ENCODE measurements at places on chromosomes 7 and 10. TPM values are rescaled to one million over a fixed set of nuclear protein-coding genes. Genes with fewer than 3 reads are reported as not detected.

DNA sequence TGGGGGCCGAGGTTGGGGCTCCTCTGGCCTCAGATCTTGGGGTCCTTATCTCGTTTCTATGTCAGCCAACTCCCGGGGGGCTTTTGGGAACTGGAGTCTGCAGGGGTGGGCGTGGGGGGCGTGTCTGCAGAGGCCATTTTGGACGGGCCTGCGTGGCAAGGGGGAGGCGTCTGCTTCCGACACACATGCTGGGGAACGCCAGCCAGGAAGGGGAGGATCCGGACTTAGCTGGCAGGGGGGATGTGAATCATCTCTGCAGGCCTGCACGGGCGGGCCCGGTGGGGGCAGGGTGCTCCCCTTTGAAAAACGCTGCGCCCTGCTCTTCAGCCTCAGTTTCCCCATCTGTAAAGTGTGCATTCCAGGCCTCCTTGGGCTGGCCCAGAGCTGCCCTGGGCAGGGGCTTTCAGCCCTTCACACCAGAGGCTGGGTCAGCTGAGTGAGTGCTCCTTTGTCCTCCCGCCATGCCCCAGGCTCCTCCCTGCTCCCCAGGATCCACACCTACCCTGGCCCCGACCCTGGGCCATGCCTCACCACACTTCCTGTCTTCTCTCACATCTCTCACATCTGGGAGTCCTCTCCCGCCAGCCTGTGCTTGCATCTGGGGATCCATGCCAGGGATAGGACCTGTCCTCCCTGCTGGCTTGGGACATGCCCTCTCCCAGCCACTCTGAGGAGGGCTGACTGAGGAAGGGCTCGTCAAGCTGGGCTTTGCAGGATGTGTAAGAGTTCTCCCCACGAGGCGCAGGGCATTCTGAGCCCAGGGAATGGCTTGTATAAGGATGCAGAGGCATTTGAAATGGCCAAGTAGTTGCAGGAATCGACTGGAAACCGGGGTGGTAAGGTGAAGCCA, 172.6 kb upstream of the TNRC18 start:
- DNase-seq: peak; percentile 90

- peak; percentile 31 for DNase-seq
Observed at GRCh38 chr7:5420067-5420880, 3.4 kb downstream of the TNRC18 start.

- DNase-seq: peak; percentile 48
Observed at GRCh38 chr7:45001826-45002225, 1.8 kb downstream of the CCM2 start.

DNA sequence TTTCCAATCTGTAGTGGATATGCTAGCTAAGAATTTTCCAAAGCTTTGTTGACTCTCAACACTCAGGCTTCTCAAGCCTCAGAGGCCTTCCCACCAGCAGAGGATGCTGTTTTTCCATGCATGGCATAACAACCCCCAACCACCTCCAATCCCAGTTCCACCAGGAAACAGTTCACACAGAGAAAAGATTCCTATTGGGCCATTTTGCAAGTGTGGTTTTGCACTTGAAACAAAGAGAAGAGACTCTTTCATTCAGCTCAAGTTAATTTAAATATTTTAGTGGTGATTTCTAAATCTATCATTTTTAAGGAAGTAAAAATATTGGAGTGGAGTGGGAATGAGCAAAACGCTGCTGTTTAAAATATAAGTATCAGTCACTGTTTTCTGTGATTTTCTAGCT, 105.6 kb upstream of the COL1A2 start:
- DNase-seq: peak; percentile 61

DNA sequence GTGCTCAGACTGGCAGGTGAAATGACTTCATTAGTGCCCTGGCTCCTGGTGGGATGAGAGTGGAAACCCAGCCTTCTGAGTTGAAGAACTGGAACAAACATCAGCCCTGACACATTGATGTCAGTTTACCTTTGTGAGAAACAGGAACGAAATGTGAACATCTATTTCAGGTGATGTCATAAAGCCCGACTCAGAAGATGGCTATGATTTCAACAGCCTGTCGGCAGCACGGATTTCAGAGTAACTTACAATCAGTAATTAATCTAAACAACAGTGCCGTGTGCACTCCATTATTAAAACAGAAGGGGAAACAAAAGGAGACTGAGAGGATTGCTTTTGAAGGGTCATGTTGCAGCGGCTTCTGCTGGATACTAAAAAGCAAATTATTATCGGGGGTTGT, 243.2 kb downstream of the FRMD4A start:
- no peak for DNase-seq

Gene BICC1
- total RNA-seq: 35.0 TPM

DNA sequence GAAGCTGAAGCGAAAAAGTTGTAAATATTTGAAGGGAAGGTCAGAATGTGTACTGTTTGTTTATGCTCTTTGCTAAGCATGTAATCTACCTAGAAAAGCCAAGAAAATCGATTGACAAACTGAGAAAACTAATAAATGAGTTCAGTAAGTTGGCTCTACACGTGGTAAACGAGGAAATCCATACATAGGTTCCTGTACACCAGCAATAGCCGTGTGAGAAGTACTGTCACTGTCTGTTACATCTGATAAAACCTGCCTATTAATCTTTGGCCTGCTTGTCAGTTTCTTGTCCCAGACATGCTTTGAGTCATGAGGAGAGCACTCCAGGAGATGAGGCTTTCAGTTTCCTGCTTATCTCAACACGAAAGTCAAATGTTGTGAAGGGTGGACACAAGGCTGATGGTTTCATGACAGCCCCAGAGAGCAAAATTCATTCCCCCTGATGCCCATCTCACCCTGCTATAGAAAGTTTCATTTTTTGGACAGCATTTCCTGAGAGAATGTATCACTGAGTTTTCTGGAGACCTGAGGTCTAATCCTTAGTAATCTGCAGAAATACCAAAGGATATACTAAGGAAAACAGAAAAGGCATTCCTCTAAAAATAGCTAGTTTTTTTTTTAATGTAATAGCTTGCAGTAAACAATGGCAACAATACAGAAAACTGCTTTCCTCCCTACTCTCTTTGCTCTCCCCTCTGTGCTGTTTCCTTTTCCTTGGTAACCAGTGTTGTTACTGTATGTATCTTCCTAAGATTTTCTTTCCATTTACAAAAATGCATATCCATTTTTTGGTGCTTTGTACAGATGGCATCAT, 18.8 kb downstream of the BMPR1A start:
- DNase-seq: peak; percentile 36

Measured in mammary epithelial cell (primary cell).